ENCODE measurements at places on chromosomes 5 and 9.

GRCh38 chr5:3340471-3340870 lies 255.2 kb upstream of the IRX1 start:
- DNase-seq, result no peak

DNA sequence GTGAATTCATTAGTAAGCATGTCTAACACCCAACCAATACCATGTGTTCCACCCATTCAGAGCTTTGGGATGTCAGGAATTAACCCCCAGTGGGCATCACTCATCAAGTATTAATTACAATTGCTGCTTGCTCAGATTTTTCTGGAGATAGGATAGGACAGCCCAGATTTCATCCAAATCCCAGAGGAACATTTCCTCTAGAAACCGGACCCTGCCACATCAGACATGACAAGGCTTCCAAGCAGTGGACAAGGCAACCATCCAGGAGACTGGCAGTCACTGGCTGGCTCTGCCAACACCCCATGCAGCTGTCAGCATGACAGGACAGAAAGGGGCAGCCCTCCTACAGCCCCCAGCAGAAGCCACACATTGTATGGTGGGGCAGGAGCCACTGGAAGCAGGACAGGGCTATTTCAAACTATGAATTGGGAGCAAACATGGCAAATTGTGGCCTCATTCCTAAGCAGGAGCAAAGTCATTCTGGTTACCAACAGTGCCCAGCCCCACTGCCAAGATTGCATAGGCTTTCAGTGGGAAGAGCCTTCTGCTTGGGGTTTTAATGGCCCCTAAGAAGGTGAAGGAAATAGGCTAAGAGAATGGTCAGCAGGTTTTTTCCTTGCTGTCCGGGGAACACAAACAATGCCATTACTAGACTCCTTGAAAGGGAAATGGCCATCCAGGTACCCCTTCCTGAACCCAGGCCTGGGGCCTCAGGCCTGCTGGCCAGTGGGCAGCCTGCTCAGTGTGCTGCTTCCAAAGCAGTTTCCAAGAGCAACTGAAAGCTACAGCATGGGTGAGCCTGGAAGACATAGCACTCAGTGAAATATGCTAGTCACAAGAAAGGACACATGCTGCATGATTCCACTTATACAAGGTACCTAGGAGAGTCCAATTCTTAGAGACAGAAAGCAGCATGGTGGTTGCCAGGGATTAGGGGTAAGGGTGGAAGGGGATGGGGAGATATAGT lies 294.7 kb upstream of the SLC30A5 start:
- DNase-seq, result no peak

DNA sequence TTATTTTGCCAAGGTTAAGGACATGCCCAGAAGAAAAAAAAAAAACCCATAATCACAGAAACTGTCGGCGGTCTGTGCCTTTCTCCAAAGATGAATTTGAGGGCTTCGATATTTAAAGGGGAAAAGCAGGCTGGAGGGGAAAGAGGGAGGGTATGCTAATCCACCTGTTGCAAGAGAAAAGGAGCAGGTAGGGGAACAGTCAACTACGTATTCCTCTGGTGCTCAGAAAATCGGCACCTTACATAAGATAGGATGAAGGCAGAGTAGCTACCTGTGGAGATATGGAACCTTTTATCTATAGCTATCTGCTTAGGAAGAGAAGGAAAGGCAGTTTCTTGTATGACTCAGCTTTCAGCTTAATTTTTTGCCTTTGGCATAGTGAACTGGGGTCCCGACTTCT lies 77.7 kb downstream of the PTCD2 start:
- no peak for DNase-seq

- DNase-seq, result no peak
Measured at GRCh38 chr5:83900306-83900705, 179.7 kb upstream of the HAPLN1 start.

DNA sequence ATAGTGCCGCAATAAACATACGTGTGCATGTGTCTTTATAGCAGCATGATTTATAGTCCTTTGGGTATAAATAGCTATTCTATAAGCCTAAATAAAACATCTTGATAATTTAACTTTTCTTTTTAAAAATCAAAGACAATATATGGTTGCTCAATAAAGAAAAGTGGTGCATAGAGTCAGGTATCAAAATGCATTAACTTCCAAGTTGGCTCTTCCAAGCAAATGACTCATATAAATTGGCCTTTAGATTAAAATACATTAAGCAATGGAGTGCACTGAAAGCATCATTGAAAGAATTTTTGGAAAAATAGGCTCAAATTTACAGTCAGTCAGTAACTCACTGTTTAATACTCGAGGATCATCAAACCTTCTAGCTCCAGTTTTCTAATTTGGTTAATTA lies 106.6 kb downstream of the PLCXD3 start:
- no peak for DNase-seq

GRCh38 chr5:121138952-121139351 lies 674.9 kb downstream of the PRR16 start:
- DNase-seq, result no peak

- no peak for DNase-seq
Measured at GRCh38 chr9:79955300-79955699, 383.5 kb downstream of the TLE4 start.

DNA sequence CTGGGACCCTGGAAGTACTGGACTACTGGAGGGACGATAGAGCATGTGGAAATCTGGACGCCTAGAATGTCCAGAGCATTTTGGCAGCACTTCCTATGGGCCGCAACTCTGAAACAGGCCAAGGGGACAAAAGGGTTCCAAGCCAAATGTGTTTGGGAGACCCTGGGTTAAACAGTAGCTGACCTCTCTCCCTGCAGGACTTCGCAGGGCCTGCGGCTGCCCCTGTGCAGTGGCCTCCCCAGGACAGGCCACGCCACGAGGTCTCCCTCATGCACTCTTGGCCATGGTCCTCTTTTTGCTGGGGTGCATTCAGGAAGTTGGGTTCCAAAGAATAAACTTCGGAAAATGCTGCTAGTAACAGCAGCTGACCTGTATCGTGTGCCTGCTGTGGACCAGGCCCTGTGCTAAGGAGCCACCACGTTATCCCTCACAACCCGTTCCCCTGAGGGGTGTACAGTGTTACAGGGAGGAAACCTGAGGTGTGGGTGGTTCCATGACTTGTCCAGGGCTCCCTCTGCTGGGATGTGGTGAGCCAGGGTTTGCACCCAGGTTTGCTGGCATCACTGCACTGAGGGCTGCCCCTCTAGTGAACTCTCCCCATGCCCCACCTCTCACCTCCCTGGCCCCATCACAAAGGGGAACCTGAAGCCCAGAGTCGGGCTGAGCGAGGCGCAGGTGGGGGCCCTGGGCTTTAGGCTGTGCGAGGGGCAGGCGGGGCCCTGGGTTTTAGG lies 79.4 kb downstream of the AMBP start:
- DNase-seq, result no peak

- DNase-seq, result no peak
Measured at GRCh38 chr5:130286971-130287370, 382.7 kb downstream of the CHSY3 start.

GRCh38 chr5:109757490-109757889 lies 67.8 kb downstream of the MAN2A1 start:
- DNase-seq, result no peak

- no peak for DNase-seq
Measured at GRCh38 chr9:133576031-133576874, 32.9 kb downstream of the FAM163B start.

GRCh38 chr5:127320032-127320965 lies 29.7 kb downstream of the MEGF10 start:
- no peak for DNase-seq

- no peak for DNase-seq
Measured at GRCh38 chr9:118362123-118362522, 657.9 kb downstream of the TLR4 start.

DNA sequence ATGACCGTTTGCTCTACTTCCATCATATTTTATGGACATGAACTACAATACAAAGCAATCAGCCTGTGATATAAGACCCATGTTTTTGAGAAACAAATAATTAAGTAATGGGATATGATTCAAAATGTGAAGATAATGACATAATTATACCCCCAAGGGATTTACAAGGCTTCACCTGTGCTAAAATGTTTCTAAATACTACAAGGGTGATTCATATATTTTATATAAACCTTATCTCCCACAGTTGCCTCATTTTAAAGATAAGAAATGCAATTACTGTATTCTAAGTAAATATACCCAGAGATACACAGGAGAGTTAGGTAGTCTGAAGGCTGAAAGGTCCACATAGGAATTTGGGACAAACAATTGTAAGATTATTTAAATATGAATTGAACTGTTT lies 662.0 kb upstream of the CHD1 start:
- no peak for DNase-seq

GRCh38 chr5:150021491-150022157 lies 21.1 kb downstream of the HMGXB3 start:
- DNase-seq, result no peak

DNA sequence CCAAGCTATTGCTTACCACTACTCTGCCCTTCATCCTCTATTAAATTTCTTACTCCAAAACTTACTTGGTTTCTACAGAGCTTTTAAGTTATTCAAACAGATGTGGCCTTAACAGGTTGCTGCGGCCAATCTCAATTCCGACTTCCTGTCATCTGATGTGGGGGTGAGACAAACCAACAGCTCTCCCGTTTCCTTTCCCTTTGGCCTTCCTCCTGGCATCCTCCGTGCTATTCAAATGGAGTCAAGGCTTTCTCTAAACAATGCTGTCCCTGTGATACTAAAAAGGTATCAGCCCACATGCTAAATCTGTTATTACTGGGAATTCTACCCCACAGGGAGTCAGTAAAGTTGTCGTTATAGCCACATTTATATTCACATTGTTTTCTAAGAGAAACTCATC lies 11.8 kb downstream of the RBM18 start:
- no peak for DNase-seq

- DNase-seq, result no peak
Measured at GRCh38 chr5:96751203-96752169, 56.3 kb downstream of the ERAP1 start.
